HT-29 (cell line): ENCODE measurements at places on chromosomes 2 and 18.

DNA sequence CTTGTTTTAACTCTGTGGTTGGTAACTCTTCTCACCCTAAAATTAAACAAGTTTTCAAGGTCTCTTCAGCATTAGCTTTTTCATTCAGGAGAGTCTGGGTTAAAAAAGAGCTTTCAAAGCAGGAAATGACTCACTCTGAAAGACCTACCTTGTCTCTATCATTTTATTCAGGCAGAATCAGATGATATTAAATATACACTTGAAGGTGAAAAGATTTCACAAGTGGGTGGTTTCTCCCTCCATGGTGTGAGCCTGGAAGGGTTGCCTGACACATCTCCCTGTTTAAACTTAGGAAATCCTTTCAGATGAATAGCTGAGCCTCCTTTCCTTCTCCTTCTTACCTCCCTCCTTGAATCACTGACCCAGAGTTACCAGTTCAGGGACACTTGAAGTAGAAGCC, 1402.0 kb upstream of the PIK3C3 start:
- DNase-seq: no peak

- DNase-seq: no peak
Observed at GRCh38 chr2:184520441-184520840, 77.9 kb upstream of the ZNF804A start.

- DNase-seq: no peak
Observed at GRCh38 chr18:63177919-63178821, 141.4 kb downstream of the BCL2 start.

DNA sequence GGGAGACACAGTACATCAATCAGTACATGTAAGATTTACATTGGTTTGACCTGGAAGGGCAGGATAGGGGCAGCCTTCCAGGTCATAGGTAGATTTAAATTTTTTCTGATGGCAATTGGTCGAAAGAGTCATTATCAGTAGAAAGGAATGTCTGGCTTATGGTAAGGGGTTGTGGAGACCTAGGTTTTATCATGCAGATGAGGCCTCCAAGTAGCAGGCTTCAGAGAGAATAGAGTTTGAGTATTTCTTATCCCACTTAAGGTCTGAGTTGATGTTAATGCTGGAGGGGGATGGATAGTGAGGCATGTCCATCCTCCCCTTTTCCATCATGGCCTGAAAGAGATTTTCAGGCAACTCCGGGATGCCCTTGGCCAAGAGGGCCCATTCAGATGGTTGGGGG, 60.7 kb downstream of the SPTBN1 start:
- no peak for DNase-seq

DNA sequence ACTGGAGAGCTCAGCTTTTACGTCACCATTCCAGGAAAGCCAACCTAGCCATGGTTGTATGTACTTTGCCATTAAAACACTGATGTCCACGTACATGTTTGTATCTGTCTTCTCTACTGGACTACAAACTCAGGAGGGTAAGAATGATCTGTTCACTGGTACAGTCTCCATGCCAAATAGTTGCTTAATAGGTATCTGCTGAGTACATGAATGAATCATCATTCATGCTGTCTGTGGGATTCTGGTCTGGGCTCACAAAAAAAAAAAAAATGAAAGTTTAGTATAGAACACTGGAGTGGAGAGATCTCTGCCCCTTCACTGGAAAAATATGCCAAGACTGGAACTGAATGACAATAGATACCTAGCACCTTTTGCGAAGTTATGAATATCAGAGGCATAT, 102.6 kb upstream of the ITGA4 start:
- DNase-seq: no peak

- DNase-seq: no peak
Observed at GRCh38 chr2:240814280-240814679, 5.7 kb downstream of the KIF1A start.

DNA sequence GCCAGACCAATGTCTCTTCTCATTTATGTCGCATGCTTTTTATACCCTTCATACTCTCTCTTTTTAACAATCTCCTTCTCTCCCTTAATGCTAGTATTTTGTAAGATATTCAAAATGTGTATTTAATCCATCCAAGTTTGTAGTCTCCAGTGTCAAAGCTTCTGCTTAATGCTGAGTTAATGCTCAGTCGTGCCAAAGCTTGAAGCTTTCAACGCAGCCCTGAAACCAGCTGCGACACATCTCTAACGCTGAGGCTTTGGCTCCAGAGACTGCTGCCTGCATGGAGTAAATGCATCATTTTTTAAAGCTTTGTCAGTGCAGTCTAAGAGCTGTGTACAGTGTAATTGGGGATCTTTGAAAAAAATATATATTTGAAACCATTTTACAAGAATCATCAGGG, 2108.8 kb upstream of the PIK3C3 start:
- DNase-seq: no peak

GRCh38 chr18:59659508-59660170, 37.6 kb downstream of the CCBE1 start:
- no peak for DNase-seq

GRCh38 chr2:68717305-68717661, 17.3 kb upstream of the ARHGAP25 start:
- DNase-seq: no peak

GRCh38 chr2:1238598-1239138, 174.6 kb upstream of the TPO start:
- no peak for DNase-seq

GRCh38 chr2:84874381-84875212, 6.3 kb downstream of the TRABD2A start:
- no peak for DNase-seq

DNA sequence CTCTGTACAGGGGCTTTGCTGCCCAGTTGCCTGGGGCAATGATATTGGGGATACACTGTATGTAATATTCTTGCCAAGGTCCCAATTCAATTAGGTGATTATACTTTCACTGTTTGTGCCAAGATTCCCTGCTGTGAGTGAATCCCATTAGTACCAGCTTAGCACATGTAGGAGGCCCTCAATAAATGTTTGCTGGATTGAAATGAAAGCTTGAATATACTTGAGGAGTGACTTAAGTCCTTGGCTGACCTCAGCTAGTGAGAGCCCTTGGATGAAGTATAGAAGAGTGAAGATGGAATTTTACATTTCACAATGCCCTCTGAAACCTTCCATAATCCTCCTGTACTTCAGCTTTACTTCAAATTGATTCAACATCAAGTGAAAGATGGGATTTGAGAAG, 102.9 kb downstream of the GATA6 start:
- no peak for DNase-seq

DNA sequence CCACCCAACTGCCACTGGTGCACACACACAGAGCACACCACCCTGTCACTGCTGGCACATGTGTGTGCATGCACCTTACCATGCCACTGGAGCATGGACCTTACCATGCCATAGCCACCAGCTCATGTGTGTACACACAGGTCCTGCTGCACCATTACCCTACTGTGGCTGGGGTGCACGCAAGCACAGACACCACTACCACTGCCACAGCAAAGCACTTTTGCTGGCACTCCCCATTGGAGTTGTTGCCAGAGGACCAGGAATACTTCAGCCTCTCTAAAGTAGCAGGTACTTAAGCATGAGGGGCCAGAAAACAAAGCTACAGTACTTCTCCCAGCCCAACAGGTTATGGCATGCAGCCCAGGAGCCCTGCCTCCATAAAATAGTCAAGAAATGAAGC, 404.8 kb downstream of the MBD2 start:
- no peak for DNase-seq

DNA sequence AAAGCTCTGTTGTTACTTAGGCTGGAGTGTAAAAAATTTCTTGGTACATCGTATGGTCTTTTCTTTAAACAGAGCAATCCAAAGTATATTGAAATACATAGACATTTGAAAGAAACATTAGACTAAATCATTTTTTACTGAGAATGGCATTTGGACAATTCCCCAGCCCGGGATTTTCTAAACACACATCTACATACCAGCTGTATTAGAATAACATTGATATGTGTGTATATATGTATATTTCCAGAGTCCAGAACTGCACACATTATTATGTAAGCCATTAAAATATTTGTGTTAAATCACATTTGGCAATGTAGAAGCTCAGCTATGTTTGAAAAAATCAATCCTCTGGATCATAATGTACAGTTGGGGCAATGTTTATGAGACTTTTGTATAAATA, 1853.6 kb upstream of the LRRTM1 start:
- DNase-seq: no peak

- no peak for DNase-seq
Observed at GRCh38 chr2:8162552-8162951, 519.3 kb upstream of the ID2 start.

DNA sequence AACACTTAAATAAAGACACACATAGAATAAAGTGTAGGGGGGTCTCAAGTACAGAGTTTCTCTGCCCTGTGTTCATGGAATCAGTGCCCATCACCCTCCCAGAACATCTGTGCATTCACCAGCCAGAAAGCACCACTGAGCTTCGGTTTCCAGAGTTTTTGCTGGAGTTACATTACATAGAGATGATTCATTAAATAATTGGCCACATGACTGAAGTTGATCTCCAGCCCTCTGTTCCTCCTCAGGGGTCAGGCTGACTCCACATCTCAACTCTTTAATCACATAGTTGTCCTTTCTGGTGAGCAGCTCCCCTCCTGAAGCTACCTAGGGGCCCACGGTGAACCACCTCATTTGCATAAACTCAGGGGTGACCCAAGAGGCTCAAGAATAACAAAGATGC, 129.8 kb downstream of the METTL4 start:
- DNase-seq: no peak

DNA sequence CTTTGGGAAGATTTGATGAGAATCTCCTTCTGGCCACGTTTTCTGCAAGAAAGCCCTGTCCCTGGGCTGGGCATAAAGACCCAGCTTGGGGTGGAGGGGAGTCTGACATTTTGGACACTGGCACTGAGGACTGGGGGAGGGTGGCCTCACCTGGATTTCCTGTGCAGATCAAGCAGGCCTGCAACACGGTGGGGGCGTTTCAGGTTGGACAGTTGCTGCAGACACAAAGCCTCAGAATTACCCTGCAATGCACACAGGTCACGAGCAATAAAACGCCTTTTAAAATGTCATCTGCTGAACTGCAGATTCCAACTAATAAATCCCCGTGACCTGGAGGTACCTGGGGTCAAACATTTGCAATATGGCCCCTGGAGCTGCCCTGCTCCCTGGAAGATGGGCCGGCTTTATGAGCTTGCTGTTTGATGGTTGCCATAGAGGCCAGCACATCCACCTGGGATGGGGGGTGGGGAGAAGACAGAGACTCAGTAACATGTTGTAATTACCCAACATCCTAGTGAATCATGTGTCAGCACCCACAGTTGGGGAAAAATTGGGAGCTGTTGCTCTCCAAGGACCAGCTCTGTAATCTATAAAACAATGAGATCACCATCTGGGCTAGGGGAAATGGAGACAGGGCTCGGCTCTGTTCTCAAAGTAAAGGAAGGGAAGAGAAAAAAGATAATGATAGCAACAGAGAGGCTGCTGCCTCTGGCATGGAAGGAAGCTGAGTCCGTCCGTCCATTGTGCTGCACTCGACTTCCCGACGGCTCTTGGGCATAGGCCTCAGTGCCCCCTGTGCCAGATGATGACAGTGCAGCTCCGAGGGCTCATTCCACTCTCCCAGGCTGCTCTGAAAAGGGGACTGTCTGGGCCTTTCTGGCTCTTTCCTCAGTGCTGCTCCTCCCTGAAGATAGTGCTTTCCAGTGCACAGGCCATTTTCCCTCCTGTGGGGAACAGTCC, 340.3 kb downstream of the CYRIA start:
- DNase-seq: no peak

DNA sequence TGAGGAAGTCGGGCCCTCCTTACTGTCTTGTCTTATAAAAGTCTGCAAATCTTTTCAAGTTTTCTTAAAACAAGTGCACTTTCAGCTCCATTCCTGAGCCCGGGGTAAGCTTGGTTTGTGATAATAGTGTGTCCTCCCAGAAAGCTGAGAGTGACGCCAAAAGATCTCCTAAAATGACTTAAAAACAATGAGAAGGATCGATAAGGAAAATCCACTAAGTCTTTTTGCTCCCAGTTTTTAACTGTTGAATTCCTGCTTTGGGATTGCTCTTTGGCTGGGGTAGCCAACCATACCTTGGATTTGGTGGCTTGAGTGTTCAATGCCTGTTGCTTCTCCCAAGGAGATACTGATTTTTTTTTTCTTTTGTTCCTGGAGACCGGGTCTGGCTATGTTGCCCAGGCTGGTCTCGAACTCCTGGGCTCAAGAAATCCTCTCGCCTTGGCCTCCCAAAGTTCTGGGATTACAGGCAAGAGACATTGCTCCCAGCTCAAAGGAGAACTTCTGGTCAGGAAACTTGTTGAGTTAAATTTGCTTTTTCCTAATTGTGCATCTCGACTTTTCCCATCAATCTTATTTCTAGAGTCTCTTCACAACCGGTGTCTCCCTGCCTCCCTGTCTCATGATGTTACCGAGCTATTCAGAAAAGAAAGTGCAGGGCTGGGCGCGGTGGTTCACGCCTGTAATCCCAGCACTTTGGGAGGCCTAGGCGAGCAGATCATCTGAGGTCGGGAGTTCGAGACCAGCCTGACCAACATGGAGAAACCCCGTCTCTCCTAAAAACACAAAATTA, 3.0 kb downstream of the TGIF1 start:
- peak; percentile 76 for DNase-seq

DNA sequence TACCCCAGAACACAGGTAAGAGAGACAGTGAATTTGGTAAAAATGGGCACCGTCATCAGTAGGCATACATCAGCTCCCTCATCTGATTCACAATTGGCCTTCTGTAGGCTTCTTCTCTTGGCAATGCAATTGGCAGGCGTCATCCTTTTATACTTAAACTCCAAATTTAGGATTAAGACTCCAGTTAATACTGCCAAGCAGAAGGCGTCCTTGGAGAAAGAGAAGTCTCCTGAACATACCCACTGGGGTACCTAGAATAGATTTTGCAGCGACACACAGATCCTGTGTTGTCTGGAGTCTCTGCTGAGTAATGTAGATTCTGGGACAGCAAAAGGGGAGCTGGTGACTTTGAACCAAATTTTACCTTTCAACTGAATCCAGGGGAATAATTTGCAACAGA, 592 bp upstream of the METAP1D start:
- DNase-seq: no peak

- DNase-seq: no peak
Observed at GRCh38 chr2:60867848-60868247, 13.5 kb upstream of the REL start.

DNA sequence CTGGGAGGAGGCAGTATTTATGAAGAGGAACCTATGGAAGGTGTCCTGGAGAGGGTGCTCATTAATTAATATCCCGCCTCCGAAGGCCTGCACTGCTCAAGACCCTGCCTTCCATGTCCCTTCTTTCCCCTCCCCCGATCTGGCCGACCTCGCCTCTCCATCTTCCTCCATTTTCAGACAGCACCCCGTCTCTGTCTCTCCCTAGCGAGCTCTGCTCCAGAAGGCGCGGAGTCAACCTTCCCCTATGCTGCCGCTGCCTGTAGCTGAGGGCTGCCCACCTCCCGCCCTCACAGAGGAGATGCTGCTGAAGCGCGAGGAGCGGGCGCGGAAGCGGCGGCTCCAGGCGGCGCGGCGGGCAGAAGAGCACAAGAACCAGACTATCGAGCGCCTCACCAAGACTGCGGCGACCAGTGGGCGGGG, 1.1 kb upstream of the WBP1 start:
- DNase-seq: no peak

DNA sequence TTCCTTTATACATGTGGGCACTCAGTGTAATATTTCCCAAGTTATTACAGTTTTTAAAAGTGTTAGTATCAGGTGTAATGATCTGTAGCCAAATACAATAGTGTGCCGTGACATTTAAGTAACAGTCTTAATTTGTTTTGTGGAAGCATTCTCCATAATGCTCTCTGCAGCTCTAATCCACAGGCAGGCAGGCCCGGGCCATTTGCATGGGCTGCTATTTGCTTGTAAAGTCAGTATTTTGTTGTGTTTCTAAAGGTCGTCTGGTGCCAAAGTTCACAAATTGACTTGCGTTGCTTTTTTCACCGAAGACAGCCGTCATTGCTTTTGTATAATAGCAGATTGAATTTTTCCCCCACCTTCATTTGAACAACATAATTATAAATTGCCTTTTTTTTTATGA, 153.0 kb downstream of the GBX2 start:
- DNase-seq: no peak
